ENCODE measurements at places on chromosomes 13 and 19.

DNA sequence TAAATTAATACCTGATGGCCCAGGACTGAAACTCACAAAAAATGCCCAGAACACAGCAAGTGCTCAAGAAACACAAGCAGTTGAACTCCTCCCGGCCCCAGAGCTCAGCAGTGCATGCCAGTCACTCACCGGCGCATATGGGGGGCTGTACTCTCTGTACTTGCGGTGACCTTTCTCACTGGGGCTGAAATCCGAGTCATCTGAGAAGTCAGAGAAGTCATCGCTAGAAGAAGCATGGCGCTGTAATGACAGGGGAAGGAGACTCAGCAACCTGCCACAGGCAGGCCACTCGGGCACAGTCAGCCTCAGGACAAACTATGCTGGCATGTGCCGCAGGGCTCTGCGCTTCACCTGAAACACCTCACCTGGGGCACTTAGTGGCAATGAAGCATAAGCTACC is 19.7 kb downstream of the ZC3H4 start:
- no peak for DNase-seq

GRCh38 chr13:81540777-81541176 is 1199.9 kb upstream of the SPRY2 start:
- DNase-seq: no peak

GRCh38 chr19:45739498-45740439 is 6.5 kb downstream of the MEIOSIN start:
- no peak for DNase-seq

GRCh38 chr19:13053238-13053637 is 49.4 kb downstream of the LYL1 start:
- DNase-seq: no peak

- DNase-seq: no peak
Measured at GRCh38 chr13:32165796-32166195, 134.2 kb downstream of the FRY start.

GRCh38 chr19:6038634-6039405 is 60.9 kb upstream of the RANBP3 start:
- no peak for DNase-seq

DNA sequence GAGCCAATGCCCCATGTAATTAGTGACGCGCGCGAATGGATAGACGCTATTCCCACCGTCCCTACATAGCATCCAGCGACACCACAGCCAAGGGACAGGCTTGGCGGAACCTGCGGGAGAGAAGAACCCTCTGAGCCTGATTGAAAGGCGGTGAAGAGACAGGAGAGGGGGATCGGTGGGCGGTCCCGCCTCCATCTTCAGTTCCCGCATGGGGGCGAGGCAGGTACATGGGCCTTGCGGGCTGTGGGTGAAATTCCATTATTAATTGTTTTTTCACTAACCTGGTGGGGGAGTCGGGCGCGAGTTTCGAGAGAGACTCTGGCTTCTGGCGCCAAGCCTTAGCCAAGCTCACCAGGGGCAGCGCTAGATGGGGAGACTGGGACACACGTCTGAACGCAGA is 8.4 kb upstream of the TEX101 start:
- no peak for DNase-seq

GRCh38 chr19:3161453-3161852 is 17.1 kb upstream of the S1PR4 start:
- DNase-seq: no peak

DNA sequence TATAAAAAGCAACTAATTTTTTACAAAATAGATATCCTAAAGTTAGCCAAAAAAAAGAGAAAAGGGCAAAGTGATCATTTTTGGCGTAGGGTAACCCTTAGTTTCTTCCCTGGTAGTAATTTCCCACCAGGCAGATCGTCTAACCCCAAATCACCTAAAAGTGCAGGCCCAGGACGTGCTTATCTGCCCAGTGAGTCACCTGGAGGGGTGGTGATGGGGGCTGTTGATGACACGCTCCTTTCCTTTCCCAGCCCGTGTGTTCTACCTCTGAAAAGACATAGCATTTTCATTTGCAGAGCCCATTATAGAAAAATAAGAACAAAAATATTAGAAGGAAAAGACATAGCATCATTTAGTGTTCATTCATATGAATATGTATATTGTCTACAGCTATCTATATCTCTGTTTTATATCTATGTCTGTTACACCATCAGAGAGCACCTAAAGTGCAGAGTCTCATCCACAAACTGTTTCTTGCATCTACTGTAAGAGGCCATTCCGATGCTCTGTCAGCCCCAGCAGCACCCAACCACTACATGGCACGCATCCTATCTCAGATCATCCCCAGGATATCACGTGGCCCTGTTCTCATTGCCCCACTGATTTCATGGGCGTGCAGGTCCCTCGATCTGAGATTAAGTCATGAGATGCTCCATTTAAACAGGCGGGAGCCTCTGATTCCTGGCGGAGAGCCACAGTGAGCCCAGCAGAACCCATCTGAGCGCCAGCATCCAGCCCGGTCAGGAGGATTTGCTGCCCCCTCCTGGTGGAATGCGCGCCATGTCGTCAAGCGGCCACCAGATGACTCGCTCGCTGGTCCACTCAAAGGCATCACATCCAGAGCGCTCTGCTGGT is 8.5 kb upstream of the LILRB3 start:
- no peak for DNase-seq

- no peak for DNase-seq
Measured at GRCh38 chr13:49410006-49410405, 33.9 kb downstream of the CAB39L start.

DNA sequence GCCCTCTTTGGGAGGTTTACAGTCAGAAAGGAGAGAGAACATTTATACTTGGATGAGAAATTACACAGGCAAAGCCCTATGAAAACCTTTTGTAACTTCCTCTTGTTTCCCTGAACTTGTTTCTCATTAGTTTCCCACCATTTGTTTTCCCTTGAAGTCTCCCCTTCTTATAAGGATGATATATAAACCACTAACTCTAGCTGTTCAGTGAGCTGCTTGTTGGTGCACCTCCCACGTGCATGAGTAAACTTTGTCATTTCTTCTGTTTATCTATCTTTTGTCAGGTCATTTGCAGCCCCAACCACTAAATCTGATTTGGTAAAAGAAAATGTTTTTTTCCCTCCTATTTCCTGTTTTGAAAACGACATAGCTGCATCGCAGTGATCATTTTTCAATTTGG is 919.9 kb downstream of the SLITRK1 start:
- no peak for DNase-seq

DNA sequence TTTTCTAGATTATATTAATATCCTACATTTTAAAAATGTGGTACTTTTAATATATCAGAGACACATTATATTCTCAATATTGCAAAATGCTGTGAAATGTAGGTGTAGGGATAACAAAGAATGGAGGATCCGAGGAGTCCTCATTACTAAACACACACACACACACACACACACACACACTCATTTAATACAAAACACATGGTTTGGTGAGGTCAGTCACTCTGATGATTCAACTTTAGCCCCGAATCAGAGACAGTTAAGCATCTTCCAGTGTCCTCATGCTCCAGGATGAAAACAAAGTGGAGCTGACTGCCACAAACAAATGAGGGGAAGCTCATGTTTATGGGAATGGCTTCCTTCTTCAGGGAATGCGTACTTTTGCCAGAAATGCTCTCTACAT is 147.5 kb downstream of the CYSLTR2 start:
- no peak for DNase-seq

- no peak for DNase-seq
Measured at GRCh38 chr13:101013245-101013644, 338.6 kb upstream of the TMTC4 start.

- DNase-seq: no peak
Measured at GRCh38 chr19:40192758-40193586, 1.7 kb downstream of the MAP3K10 start.

DNA sequence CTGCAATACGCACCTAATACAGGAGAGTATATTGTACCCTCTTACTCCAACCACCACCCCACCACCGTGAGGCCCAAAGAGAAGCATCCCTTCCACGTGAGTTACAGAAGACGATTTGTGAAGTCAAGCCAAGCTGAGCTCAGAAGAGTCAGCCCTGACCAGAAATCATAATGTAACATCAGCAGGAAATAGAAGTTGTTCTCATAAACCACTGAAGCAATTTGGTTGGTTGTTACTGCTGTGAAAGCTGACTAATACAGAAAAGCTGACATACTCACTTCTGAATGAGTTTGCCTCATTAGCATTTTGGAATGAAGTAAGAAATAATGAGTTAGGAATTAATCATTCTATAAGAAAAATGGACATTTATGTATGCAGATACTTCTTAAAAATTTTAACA is 749.4 kb upstream of the SLC10A2 start:
- DNase-seq: no peak

DNA sequence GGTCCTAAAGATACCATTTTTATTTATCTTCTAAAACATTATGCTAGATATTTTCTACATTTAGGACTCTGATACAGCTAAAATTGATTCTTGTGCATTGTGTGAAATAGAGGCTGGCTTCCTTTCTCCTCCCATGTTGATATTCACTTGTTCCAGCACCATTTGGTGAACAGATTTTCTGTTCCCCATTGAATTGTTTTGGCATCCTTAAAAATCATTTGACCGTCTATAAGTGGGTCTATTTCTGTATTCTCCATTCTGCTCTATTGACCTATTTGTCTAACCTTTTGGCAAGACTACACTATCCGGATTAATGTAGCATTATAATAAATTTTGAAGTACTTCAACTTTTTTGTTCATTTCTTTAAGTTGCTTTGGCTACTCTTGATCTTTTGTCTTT is 2689.2 kb downstream of the PCDH9 start:
- DNase-seq: no peak

DNA sequence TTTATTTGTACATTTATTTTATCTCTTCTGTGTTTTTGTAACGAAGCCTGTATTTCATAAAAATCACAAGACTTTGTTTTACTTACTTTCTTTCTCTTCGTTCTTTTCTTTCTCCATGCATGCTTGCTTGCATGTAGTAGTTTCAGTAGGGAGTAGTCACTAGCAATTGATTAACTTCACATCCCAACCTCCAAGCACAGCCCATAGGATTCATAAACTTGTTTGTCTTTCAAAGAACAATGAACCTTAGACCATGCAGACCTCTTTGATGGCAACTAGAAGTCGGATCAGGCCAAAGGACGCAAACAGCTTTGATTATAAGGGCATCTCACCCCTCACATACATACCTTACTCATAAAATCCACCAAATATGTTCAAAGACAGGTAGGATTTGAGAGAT is 3.1 kb upstream of the PRR20A start:
- DNase-seq: no peak

DNA sequence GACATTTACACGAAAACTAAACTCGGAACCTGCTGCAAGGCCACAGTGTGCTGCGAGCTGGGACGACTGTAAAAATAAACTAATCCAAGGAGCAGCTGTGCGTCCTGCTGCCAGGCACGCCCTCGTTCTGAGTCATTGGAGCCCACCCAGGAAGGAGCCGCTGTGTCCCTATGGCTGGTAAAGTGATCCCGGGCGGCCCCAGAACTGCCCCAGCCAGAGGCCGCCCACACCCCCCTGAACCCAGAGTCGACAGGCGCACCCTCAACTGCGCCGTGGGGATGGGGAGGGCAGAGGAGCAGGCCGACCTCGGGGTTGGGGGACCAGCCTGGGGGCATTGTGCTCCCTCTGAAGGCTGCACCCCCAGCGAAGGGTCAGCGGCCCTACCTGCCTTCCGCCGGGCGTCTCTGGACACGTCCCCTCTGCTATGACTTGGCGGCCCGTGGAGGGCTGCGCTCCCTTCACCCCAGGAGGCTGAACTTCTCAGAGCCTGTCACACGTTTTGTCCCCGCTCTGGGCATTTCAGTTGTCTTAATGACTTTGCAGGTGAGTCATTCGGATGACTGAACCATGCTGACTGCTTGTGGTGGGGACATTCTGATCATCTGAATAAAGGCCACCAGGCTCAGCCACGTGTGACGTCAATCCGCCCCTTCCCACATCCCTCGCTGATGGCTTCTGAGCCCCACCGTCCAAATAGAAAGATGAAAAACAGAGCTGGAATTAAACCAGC is 42.7 kb downstream of the ADPRHL1 start:
- peak; percentile 96 for DNase-seq

- DNase-seq: peak; percentile 22
Measured at GRCh38 chr19:35755550-35756376, 1.1 kb downstream of the HSPB6 start.

DNA sequence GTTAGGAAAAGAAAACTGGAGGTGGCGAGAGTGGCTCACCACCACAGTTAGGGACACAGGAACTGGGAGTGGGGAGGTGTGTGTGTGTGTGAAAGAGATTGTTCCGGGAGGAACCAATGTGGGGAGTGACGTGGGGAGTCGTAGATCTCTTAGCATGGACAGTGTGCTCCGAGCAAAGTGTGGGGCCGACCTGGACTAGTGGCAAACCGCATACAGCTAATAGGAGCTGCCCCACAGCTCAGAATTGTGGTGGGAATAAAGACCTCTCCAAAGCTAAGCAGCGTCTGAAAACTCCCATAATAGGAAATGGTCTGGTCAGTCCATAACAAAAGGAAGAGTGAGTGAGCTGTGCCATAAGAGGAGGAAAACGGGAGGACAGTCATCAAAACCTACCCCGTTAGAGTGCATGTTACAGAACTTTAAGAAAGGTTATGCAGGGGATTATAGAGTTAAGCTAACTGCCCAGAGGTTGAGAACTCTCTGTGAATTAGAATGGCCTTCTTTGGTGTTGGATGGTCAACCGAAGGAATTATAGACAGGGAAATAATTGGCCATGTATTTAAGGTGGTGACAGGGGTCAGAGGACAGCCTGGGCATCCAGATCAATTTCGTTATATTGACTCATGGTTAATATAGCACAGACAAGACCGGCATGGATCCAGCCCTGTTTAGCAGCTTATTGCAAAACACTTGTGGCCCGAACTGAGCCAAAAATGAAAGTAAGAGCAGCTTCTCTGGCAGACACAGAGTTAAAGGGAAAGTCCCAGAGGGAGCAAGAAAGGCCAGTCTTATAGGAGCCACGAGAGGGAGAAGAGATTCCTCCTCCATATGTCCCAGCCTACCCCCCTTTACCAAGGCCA is 8.9 kb upstream of the SLC15A1 start:
- DNase-seq: no peak
